Activated T-helper 2 cell treated with anti-CD3 and anti-CD28 coated beads, Interferon-gamma antibody, Interleukin-2, Interleukin-4, amounts not matched to agents 10 μg/mL and 5 μg/mL and 100 μg/mL, durations not matched to agents 14 hours and 24 hours and 36 hours (primary cell): ENCODE measurements at places on chromosomes 2 and 18. TPM values are rescaled to one million over a fixed set of nuclear protein-coding genes. Genes with fewer than 3 reads are reported as not detected.

The GBX2 gene
- not detected in 2 replicates for total RNA-seq

The AQP12B gene
- total RNA-seq: not detected in 2 replicates

The HSPE1 gene
- total RNA-seq: 301 and 309 TPM in 2 replicates

The TTLL4 gene
- total RNA-seq: 55.7 and 64.7 TPM in 2 replicates

The GPR155 gene
- 0.94 and 1.1 TPM in 2 replicates for total RNA-seq

The TUBA4B gene
- total RNA-seq: not detected in 2 replicates

The TMEM37 gene
- 0.14 TPM in 1 of 2 replicates, not detected in the other for total RNA-seq

The SERPINB4 gene
- not detected in 2 replicates for total RNA-seq

The SPDYA gene
- 1.5 and 1.8 TPM in 2 replicates for total RNA-seq

The TBR1 gene
- 0.02 TPM in 1 of 2 replicates, not detected in the other for total RNA-seq

The UPP2 gene
- not detected in 2 replicates for total RNA-seq

The ELOA2 gene
- not detected in 2 replicates for total RNA-seq

The RHOB gene
- 119 and 123 TPM in 2 replicates for total RNA-seq
